ENCODE measurements at places on chromosomes 3 and 15. TPM values are rescaled to one million over a fixed set of nuclear protein-coding genes. Genes with fewer than 3 reads are reported as not detected.

Gene P2RY1
- total RNA-seq, result 23.7 TPM

Gene AHSG
- 0.26 TPM for total RNA-seq

Gene LSMEM2
- 0.79 TPM for total RNA-seq

Gene SI
- not detected for total RNA-seq

Gene INSYN1
- total RNA-seq, result 7.3 TPM

Gene CHST13
- 0.32 TPM for total RNA-seq

Gene NR2E3
- total RNA-seq, result 2.3 TPM

Gene VIPR1
- 5.2 TPM for total RNA-seq

Gene CIDEC
- total RNA-seq, result not detected

Gene IL5RA
- total RNA-seq, result 0.69 TPM

Gene POLR2H
- 45.9 TPM for total RNA-seq

Gene CAV3
- 6.8 TPM for total RNA-seq

Gene SLC12A8
- total RNA-seq, result 2.9 TPM

Gene BSN
- total RNA-seq, result 0.48 TPM

Gene FGD5
- 25.7 TPM for total RNA-seq

Gene MINAR1
- 4.9 TPM for total RNA-seq
